Activated B cell treated with CpG ODN at 0.5 μM for 24 hours (primary cell): ENCODE measurements at places on chromosomes 12 and 14. TPM values are rescaled to one million over a fixed set of nuclear protein-coding genes. Genes with fewer than 3 reads are reported as not detected.

The CCDC175 gene
- total RNA-seq = not detected in 2 replicates

The MAP1LC3B2 gene
- total RNA-seq = 1.0 and 1.9 TPM in 2 replicates

The PELI2 gene
- total RNA-seq = 5.5 and 6.1 TPM in 2 replicates

The NEDD1 gene
- total RNA-seq = 15.0 and 16.3 TPM in 2 replicates

The ANKRD9 gene
- total RNA-seq = 1.4 and 1.8 TPM in 2 replicates

The SIX4 gene
- total RNA-seq = not detected in 2 replicates

The KIF21A gene
- 6.1 and 7.6 TPM in 2 replicates for total RNA-seq

DNA sequence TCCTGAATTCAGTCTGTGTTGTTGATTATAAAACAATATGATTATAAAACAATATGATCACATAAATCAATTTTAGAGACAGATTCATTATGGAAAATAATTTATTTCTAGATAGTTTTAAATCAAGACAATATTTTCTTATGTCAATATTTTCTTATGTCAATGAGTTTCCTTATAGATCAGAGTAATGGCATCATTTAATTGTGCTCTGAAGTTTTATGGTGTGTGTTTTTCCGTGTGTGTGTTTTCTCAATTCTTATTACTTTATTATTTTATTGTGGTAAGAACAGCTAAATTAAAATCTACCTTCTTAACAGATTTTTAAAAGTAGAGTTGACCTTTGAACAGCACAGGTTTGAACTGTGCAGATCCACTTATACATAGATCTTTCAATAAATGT is 105.3 kb upstream of the SLCO1B1 start:
- no peaks in the 10 kb centered on the region for H3K27me3 ChIP-seq
- no peak overlapping the region for H3K27ac ChIP-seq
- no peaks in the 10 kb centered on the region for H3K36me3 ChIP-seq
- no peak overlapping the region for H3K4me3 ChIP-seq

DNA sequence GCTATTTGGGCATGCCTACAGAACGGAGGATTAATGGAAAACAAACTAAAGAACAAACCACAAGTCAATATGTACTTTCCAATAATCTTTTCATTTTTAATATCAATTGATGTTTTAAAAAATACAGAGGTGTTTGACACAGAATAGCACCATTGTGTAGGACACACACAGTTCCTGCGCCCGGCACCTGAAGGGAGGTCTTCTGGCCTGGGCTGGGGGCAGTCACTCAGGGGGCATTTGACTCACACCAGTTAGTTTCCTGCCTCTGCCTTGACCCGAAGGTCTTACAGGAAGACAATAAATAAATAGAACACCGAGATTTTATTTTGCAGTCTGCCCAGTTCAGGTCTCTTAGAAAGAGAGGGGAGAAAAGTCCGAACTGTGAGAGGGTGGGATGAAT is 9.5 kb downstream of the TMEM106C start:
- H3K36me3 ChIP-seq = peaks cover 16% of the 10 kb centered on the region
- H3K4me3 ChIP-seq = no peak overlapping the region
- no peaks in the 10 kb centered on the region for H3K4me1 ChIP-seq
- no peak overlapping the region for H3K27ac ChIP-seq
- DNase-seq = no peak

GRCh38 chr12:43912859-43913258 is 77.0 kb downstream of the TMEM117 start:
- no peaks in the 10 kb centered on the region for H3K27me3 ChIP-seq
- no peak overlapping the region for H3K27ac ChIP-seq
- no peaks in the 10 kb centered on the region for H3K4me1 ChIP-seq
- H3K36me3 ChIP-seq = no peaks in the 10 kb centered on the region
- no peak for DNase-seq

GRCh38 chr12:129312048-129312447 is 458.8 kb downstream of the GLT1D1 start:
- H3K27me3 ChIP-seq = no peaks in the 10 kb centered on the region
- H3K36me3 ChIP-seq = no peaks in the 10 kb centered on the region
- DNase-seq = no peak
- no peak overlapping the region for H3K4me3 ChIP-seq

- DNase-seq = no peak
- no peaks in the 10 kb centered on the region for H3K27me3 ChIP-seq
- no peak overlapping the region for H3K4me3 ChIP-seq
- H3K4me1 ChIP-seq = peaks cover 21% of the 10 kb centered on the region
Measured at GRCh38 chr12:51183816-51184215, 10.9 kb upstream of the TFCP2 start.

GRCh38 chr12:46556819-46557524 is 184.4 kb upstream of the SLC38A2 start:
- H3K27ac ChIP-seq = no peak overlapping the region
- no peaks in the 10 kb centered on the region for H3K4me1 ChIP-seq
- no peak for DNase-seq
- no peaks in the 10 kb centered on the region for H3K36me3 ChIP-seq

- H3K4me1 ChIP-seq = peaks cover 8% of the 10 kb centered on the region
- no peak overlapping the region for H3K27ac ChIP-seq
- H3K27me3 ChIP-seq = no peaks in the 10 kb centered on the region
Measured at GRCh38 chr12:6899837-6900519, 4.6 kb upstream of the LRRC23 start.

DNA sequence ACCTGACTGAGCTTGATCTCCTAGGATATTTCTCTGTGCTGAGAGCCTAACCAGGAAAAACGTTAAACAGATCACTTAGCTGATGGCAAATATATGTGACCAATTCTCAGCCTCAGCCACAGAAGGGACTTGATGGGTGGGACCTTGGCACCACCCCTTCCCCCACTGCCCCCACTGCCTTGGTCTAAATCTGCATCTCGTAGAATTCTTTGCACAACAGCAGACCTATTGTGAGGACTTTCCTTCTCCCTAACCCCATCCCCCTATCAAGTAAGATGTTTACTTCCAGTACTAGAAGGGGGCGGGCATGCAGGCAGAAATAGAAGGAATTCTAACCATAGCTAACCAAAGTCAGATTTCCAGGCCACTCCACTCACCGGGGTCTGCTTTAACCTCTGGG is 313.2 kb downstream of the PCNX1 start:
- no peak overlapping the region for H3K27ac ChIP-seq
- H3K27me3 ChIP-seq = no peaks in the 10 kb centered on the region

DNA sequence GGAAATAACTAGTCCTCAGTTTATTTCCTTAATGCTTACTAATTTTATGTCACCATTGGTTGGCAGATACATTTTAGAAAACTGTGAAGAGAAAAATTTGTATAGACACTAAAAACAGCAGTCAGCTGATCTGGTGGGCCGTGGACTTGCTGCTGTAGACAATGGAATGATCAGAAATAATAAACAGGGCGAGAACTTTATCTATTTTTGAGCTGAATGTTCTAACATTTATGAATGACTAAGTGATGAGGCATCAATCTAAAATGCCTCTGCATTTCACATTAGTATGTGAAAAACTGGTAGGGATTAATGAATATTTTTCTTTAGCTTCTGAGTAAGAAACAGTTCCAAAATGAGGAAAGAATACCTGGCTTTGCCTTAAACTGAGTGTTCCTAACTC is 24.8 kb upstream of the PKP2 start:
- H3K27ac ChIP-seq = no peak overlapping the region
- no peaks in the 10 kb centered on the region for H3K36me3 ChIP-seq
- no peak for DNase-seq
- peaks cover 4% of the 10 kb centered on the region for H3K27me3 ChIP-seq
- H3K4me1 ChIP-seq = no peaks in the 10 kb centered on the region
- no peak overlapping the region for H3K4me3 ChIP-seq

GRCh38 chr14:23009939-23010726 is at the start of gene C14orf93:
Gene C14orf93, minus strand, starts transcription at chr14:23010143. Its CDS starts 11,120 bp downstream, at chr14:22999023.
- peak within 1 kb of the TSS; percentile 97 for H3K27ac ChIP-seq
- peaks cover 44% of the 10 kb centered on the region for H3K4me1 ChIP-seq
- H3K27me3 ChIP-seq = no peaks in the 10 kb centered on the region
- H3K36me3 ChIP-seq = peaks cover 11% of the 10 kb centered on the region
- H3K4me3 ChIP-seq = peak within 1 kb of the TSS; percentile 95
